Stimulated activated CD8-positive, alpha-beta memory T cell treated with anti-CD3 and anti-CD28 coated beads, Interleukin-7, amount 100 ng/mL, for 1 hour (primary cell): ENCODE measurements at places on chromosomes 3 and 15.

- no peak for DNase-seq
Observed at GRCh38 chr3:4907643-4908432, 71.4 kb upstream of the BHLHE40 start.

DNA sequence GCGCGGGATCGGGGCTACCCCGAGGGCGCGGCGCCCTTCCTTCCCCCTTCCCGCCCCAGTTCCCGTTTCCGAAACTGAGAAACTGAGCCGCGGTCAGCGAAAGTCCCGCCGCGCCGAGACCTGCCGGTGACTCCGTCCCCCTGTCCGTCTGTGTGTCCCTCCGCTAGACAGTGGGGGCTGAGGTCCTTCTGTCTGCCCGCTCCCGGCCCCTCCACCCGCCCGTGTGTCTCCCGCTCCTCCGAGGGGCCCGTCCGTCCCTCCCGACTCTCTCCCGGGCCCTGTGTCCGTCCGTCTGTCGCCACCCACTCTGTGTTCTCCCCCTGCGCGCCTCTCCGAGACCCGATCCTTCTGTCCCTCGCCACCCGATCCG, 426 bp downstream of the PRKCD start:
- DNase-seq: no peak

- no peak for DNase-seq
Observed at GRCh38 chr3:188209740-188210139, 55.8 kb downstream of the LPP start.

- DNase-seq: no peak
Observed at GRCh38 chr3:156583469-156583868, 28.6 kb upstream of the SSR3 start.

GRCh38 chr15:40859206-40859851, 14.7 kb downstream of the RHOV start:
- DNase-seq: peak; percentile 72

DNA sequence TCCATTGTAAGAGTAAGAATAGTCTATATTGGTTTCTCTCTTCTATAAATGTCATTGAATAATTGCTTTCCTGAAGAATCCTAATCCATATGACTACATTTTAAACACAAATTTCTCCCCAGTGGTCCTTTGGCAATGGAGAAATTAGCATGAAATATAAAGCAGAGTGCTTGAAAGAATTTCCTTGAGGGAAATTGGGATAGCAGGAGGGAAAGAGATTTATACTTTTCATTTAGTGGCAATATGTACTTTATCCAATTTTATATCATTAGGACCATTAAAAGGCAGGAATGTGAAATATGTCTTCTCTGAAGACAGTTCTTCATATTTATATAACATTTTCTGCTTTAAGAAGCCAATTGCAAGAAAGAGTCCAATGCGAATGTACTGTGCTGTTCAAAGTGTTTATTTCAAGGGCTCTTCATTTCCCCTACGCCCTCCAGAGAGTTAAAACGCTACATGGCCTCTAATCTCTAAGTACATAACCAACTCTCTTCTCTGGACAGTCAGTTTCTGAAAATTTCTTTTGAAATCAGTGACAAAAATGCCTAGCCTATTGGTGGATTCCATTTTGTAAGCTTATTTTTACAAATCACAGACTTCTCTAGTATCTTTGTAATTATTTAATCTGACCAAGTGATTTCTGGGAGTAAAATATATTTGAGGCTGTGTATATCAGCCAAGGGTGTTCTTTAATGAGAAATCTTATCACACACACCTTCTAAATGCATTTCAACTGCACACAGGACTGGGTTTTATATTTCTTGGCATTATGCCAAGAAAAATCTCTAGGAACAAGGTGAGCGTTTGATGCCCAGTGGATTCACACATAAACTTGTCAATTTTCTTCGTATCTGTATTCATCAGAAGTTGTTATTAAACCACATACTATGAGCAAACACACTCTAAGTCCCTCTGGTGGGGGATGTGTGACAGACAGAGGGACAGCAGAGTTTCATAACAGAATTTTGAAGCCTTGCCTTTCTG, 51.2 kb downstream of the KCNAB1 start:
- no peak for DNase-seq

DNA sequence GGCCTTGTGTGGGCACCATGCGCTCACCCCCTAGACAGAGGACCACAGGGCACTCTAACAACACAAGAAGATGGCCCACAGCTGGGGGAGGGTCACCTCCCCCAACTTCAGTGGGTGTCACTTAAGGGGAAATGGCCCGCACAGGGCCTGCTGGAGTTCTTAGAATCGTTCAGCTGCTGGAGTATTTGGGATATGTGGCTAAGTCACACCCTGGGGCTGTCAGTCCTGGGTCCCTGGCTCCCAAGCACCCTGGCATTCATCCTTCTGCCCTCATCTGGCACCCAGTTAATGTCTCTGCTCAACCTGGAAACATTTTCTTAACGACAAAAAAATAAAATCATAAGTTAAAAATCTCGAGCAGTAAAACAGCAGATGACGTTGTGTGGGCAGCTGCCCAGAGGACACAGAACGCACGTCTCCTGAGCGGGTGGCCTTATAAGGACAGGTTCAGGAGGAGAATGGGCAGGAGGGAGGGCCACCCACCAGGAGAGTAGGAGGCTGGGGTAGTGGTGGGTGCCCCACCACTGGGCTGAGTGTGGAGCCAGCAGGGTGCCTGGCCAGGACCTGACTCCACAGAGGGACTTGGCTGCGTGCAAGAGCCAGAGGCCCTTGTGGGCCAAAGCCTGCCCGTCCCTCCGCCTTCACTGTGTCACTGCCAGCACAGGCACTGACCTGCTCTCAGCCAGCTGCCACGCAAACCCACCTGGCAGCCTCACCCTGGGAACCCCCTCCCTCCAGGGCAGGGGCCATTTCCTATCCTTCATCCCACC, 11.5 kb downstream of the KBTBD13 start:
- DNase-seq: no peak

- no peak for DNase-seq
Observed at GRCh38 chr3:53865732-53866499, 16.0 kb downstream of the ACTR8 start.

GRCh38 chr3:64621275-64621674, 66.5 kb downstream of the ADAMTS9 start:
- no peak for DNase-seq

DNA sequence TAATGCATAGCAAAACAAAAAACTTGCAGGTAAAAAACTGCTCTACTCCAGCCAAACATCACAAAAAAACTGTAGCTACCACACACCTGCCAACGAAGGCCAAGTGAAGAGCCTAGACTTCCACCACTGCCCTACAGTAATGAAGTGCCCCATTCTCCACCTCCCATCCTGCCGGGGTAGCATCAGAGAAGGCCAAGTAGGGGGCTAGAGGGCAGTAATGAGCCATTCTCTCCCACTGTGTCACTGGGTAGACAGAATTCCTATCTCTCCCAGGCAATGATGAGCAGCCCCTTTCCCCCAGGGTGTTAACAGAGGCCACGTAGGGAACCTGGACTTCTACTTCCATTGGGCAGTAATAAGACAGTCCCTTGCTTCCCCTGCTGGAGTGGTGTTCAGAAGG, 9.5 kb downstream of the SEC22C start:
- DNase-seq: no peak

- DNase-seq: no peak
Observed at GRCh38 chr3:119663885-119664284, 3.5 kb upstream of the POPDC2 start.

DNA sequence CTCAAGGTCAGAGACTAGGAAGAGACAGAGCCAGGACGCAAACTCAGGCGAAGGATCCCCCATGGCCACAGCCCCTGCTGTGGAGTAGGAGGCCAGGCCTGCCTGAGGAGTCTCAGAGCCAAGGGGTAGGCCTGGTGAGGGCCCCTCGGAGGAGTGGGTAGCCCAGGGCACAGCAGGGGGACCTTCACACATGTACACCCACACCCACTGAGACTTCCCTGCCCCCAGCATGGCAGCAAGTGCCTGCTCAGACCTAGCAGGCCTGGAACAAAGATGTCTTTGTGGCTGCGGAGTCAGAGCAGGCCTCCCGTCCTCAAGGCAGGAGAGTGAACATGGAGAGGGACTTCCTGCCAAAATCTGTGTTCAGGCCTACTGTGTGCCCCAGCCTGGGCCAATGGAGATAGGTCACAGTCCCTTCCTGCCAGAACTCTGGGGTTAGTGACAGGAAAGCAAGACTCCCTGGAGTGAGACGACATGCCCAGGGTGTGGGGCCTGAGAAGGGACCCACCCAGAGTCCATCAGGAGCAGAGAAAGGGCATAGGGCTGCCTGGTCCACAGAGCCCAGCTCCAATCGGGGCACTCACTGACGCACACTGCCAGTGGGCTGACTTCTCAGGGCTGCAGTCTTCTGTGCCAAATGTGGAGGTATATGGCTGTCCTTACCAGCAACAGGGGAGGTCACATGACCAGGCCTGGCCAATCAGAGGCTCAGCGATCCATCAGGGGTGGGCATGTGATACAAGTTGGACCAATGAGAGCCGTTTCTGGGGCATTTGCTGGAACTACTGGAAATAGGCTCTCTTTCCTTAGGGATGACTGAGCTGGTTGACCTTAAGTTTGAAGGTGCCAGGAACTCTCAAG, 2.3 kb downstream of the GRIP2 start:
- no peak for DNase-seq

GRCh38 chr3:56183529-56183928, 284.7 kb downstream of the ERC2 start:
- no peak for DNase-seq

- no peak for DNase-seq
Observed at GRCh38 chr15:60572541-60573421, 93.8 kb upstream of the ICE2 start.

DNA sequence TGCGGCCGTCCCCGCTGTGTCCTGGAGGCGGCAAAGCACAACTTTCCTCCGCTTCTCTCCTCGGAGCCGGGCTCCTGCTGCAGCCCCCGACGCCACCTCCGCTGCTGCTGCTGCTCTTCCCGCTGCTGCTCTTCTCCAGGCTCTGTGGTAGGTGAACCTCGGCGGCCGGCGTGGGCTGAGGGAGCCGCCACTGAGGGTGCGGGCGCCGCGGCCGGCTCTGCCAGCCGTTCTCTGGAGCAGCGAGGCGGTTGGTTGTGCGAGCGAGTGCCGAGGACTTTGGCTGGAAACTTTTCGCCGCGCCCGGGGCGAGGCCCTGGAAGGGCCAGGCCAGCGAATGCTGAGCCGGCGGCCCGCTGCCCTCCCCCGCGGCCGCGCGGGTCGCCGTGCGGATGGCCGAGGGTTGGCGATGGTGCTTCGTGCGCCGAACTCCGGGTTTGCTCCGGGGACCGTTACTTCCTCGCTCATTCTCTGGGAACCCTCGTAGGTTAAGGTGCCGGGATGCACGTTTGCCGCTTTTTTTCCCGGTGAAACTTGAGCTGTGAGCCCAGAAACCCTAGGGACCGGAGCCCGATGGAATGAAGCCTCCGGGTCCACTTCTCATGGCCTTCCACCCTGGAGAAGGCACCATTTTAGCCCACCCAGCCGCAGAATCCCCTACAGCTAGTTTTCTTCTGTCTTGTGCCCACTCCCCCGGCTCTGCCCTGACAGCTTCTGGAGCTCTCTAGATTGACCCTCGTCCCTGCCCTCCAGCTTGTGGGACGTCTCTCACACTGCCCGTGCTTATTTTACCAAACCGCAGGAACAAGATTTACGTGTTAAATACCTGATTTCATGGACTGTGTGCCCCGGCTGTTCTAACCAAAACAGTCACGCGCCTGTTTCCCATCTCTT, 660 bp downstream of the NECTIN3 start:
- no peak for DNase-seq

- no peak for DNase-seq
Observed at GRCh38 chr3:56857178-56857577, 55.4 kb upstream of the ARHGEF3 start.

DNA sequence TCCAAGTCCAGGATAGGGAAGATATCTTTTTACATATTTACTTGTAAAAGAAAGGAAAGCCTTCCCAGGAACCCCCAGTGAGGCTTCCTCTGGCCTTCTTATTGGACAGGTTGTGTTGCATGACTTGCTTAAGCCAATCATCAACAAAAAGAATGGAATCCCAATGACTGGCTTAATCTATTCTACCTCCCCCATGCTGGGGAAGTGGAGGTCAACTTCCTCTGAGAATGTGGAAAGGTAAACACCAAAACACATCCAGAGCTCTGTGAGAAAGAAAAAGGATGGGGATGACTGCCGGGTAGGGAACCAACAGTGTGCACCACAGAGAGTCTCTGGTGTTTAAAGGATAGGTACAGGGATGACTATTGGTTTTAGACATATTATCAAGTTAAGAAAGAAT, 25.1 kb downstream of the TNIK start:
- no peak for DNase-seq

DNA sequence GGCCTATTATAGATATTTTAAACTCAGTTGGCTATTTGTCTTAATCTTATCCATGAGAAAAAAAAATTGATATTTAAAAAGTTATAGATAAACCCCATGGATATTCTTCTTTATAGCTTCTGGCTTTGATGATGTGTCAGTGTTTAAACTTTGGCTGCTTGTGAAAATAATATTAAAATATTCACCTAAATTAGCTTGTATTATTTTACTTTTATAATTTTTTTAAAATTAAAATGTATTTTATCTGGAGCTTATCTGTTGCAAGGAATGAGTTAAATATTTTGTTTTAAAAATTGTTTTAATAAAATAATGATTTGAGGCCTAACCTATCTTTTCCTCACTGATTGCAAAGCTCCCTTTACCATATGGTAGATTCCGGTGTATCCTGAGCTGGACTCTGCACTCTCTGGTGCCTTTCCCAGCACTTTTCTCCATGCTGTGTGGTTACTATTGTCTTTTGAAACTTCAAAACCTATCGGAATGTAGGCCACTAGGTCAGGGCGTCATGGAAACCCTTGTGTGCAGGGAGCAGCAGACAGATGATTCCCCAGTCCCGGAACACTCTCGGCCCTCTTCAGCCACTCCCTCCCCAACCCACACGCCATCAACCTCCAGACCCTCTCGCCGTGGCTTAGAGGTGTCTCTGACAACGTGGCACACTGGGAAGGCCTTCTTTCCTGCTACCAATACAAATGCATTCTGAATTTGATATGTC, 252.3 kb upstream of the ATP10A start:
- no peak for DNase-seq

GRCh38 chr15:57902155-57902554, 163.4 kb downstream of the ALDH1A2 start:
- DNase-seq: no peak

DNA sequence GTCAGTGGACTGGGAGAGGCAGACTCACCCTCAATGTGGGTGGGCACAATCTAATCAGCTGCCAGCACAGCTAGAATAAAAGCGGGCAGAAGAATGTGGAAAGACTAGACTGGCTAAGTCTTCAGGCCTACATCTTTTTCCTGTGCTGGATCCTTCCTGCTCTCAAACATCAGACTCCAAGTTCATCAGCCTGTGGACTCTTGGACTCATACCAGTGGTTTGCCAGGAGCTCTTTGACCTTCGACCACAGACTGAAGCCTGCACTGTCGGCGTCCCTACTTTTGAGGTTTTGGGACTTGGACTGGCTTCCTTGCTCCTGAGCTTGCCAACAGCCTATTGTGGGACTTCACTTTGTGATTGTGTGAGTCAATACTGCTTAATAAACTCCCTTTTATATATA, 68.0 kb downstream of the CNTN3 start:
- no peak for DNase-seq

DNA sequence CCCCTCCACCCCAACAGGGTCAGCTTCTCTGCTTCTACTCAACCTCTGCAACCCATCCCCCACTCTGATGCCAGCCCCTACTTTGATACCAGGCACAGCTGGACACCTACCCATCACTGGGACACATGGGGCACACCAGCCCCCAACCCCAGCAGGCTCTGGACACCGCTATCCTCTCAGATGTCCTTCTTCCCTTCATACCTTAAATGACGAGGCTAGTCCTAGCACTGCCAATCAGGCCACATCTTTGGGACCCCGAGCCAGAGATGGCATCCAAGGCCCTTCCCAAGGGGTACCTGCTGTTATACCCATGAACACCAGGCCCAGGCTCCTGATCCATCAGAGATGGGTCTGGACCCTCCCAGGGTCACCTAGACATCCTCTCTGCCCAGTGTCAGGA, 10.6 kb downstream of the POC1A start:
- no peak for DNase-seq
